T-helper 9 cell (primary cell): ENCODE measurements at places on chromosomes 3 and 15.

- DNase-seq = no peak
Measured at GRCh38 chr3:169811631-169812331, 889 bp upstream of the LRRIQ4 start.

DNA sequence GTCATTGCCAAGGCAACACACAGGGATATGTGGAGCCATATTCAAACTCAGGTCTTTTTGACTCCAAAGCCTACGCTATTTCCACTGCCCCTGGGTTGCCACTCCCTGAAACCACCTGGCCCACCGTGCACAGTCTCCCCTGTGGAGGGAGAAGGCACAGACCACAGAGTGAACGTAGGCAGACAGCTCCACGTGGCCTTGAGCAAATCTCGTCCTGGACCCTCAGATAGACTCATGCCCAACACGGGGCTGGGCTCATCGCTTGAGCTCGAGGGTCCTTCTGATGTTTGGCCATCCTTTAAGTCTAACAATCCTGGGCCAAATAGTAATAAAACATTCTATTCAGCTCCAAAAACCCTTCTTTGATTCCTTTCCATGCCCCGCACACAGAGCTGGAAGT, 72.0 kb downstream of the CPN2 start:
- DNase-seq = no peak

DNA sequence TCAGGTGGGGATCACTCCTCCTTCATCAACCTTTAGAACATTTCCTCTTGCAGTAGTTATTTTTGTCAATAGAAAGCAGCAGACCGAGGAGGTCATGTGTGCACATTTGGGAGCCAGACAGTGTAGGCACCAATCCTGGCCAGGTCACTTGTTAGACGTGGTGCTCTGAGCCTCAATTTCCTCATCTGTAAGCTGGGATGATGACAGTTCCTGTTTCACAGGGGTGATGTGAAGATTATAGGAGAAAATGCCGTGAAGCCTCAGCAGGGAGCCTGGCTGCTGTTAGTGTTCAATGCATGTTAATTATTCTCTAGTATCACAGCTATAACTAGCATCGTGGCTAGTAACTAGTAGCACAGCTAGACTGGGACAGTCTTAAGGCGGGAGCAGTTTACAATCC, 64.7 kb downstream of the ATP2B2 start:
- DNase-seq = no peak

DNA sequence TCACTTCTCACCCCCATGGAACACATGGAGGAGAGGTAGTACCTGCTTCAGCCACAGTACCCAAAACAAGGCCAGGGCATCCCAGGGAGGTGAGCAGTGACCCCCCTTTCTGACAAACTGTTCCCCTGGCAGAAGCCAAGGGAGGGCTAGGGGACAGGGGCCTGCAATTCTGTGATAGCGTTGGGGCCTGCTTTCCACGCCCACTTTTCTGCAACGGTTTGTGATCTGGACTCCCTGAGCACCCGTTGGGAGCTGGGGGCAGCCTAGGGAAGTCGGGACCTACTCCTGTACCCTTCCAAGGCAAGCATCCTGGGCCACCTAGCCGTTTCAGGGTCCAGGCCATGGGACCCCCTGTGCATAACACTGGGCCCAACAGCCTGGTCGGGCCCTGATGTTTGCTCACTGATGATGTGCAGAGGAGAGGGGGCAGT, 996 bp upstream of the DNAJA4 start:
- no peak for DNase-seq
